NCI-H2081 treated with DMSO at 0.1 percent for 48 hours (cell line): ENCODE measurements at places on chromosomes 6 and 20.

DNA sequence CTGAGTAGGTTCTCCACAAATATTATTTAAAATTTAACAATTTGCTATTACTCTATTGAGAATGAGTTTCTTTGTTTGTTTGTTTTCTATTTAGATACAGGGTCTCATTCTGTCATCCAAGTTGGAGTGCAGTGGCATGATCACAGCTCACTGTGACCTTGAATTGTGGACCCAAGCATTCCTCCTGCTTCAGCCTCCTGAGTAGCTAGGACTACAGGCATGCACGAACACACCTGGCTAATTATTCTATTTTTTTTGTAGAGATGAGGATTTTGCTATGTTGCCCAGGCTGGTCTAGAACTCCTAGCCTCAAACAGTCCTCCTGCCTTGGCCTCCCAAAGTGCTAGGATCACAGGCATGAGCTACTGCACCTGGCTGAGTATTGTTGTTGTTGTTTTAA lies 122.2 kb downstream of the PHF3 start:
- no peak for DNase-seq

DNA sequence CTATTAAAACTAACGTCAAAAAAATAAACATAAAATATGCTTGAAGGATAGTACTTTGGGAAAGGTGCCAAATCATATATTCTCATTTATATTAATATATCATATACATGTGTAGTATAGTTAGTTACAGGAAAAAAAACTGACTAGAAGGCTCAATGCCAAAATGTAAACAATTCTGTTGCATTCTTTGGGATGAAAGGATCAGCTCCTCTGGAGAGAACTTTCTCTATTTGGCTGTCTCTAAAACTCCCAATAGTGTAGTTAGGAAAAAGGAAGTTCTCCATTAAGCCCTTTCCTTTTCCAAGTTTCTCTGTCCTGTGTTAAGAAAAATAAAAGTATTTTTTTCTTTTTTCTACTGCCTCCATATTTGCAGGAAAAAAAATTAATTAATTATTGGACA lies 86.5 kb upstream of the BTN3A2 start:
- no peak for DNase-seq

- no peak for DNase-seq
Observed at GRCh38 chr6:168962886-168963285, 290.8 kb downstream of the THBS2 start.

DNA sequence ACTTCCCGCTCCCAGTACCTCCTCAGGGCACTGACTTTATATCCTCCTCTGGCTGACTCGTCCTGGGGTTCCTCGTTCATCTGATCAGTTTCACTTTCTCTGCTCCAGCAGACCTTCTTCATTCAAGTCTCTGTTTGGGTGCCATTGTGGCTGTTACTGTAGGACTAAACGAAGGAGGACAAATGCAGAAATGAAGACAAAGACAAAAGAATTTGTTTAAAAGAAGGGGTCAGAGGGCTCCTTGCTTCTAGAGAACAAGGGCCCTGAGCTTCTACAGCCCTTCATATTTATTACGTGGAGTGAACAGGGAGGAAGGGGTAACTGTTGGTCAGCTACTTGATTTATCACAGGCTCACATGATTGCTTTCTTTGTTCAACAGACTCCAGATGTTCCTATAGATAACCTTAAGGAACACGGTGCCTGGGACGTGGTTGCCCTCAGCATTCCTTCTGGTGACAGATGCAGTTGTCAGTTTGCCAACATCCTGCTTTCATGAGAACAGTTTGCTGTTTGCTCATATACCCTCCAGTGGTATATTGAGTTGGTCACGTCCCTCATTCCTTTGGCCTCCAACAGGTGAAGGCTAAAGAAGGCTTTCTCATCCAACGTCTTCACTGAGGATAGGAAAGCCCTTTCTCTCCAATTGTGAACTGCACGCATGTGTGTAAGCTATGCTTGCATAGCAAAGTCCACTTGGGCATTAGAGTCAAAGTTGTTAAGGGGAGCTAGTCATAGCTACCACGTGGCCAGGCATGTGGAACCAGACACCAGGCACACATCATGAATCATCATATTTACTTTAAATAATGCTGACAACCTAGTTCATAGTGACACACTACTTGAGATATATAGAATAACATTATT lies 69.1 kb upstream of the BTN3A2 start:
- DNase-seq, result no peak

- DNase-seq, result no peak
Observed at GRCh38 chr6:84492241-84493165, 265.1 kb upstream of the CEP162 start.

GRCh38 chr20:37939701-37940560 lies 37.0 kb downstream of the VSTM2L start:
- DNase-seq, result no peak
